ENCODE measurements at places on chromosomes 6 and 20.

GRCh38 chr6:132464538-132465256, 48.2 kb downstream of the STX7 start:
- no peak for DNase-seq

DNA sequence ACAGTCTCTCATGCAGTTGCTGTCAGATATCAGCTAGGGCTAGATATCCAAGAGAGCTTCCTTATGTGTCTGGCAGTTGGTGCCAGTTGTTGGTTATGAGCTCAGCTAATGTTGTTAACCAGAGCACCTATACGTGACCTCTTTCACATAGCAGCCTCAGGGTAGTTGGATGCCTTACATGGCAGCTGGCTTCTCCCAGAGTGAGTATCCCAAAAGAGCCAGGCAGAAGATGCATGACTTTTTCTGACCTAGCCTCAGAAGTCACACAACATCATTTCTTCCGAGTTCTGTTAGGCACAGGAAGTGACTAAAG, 175.7 kb downstream of the VEGFA start:
- DNase-seq, result no peak

GRCh38 chr6:63349401-63349800, 29.6 kb upstream of the LGSN start:
- DNase-seq, result no peak

DNA sequence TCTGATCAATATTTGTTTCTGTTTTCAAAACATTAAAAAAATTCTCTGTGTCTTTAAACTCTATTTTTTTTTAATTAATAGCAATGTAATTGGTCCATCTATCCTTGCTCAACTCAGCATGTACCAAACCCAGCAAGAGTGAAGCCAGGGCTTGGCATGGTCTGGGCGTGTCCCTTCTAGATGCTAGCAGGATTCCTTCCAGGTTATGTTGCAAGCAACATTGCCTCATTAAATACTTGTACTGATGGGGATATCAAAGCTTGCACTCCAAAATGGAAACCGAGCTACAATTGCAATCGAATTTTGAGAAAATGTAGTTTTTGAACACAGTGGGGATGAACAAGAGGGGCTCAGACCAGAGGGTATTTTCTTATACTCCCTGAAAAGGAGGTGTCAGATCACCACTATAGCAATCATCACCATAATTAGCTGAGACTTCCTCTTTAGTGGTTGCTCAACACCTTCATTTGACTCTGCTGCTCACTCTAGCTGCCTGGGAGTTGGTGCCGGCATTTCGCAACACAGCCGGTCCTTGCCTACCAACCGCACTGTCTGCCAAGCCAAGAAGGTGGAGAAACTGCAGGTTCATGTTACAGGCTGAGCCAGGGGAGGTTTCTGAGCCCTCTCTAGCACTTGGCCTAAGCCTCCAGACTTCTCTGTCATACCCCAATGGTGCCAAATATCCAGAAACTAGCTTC, 67.8 kb upstream of the RALGAPA2 start:
- DNase-seq, result no peak

GRCh38 chr6:129699659-129700058, 10.3 kb downstream of the ARHGAP18 start:
- DNase-seq, result no peak

DNA sequence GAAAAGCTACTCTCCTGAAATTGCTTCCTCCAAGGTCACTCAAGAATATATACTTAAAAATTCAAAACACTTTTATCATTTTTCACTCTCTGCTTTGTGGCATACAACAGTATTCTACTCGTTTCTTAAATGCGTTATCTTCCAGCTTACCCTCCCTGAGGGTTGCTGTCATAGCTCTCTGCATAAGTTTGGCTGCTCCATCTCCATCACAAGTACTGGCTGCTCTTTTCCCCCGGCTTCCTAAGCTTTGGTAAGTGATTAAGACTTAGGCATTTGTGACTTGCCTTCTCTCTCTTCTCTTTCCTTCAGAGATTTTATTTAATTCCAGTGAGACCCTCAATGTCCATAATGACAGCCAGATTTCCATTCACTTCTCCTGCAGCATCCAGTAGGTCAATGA, 128.3 kb downstream of the NKAIN2 start:
- DNase-seq, result no peak

DNA sequence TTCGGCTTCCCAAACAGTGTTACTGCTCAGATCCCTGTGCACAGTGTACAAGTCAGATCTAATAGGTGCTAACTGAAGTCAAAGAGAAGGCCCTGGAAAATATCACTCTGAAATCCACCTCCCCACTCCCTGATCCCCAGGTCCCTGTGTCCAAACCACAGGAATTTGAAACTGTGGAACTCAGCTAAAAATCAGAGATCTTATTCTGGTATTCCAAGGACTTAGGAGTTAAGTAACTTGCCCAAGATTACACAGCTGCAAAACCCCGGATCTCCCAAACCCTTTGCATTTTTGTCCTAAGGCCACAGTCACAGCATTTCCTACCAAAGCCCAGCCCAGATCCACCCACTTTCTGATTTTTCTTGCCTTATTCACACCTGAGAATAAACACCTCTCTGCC, 32.3 kb upstream of the SLC23A2 start:
- DNase-seq, result no peak

GRCh38 chr20:21101932-21102575, 4.1 kb downstream of the LINC00237 start:
- peak; percentile 24 for DNase-seq

DNA sequence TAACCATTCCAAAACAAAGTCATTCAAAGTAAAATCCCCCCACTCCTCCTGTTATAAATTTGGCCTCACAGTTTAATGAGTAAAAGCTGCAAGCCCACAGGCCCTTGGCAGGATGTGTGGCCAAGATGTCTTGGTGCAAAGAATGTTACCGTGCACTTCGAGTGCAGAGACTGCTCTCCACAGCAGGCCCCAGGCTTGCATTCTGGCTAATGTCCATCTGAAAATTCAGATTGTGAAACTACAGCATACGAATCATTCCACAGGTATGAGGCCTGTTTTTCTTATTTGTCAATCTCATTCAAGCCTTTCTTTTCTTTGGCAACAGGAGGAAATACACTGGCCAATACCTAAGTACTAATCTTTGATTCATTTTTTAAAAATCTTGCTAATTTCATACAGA, 7.1 kb downstream of the RPS6KA2 start:
- DNase-seq, result no peak

- DNase-seq, result no peak
These were observed 51.7 kb downstream of the MOCS1 start for GRCh38 chr6:39882531-39882899.

- DNase-seq, result no peak
These were observed 49.4 kb upstream of the CARMIL1 start for GRCh38 chr6:25229671-25230321.

- DNase-seq, result no peak
These were observed 109.9 kb downstream of the CD2AP start for GRCh38 chr6:47587493-47587892.

- no peak for DNase-seq
These were observed 81.9 kb downstream of the LRFN2 start for GRCh38 chr6:40505191-40505810.

GRCh38 chr20:51386586-51386985, 155.9 kb downstream of the NFATC2 start:
- DNase-seq, result no peak

DNA sequence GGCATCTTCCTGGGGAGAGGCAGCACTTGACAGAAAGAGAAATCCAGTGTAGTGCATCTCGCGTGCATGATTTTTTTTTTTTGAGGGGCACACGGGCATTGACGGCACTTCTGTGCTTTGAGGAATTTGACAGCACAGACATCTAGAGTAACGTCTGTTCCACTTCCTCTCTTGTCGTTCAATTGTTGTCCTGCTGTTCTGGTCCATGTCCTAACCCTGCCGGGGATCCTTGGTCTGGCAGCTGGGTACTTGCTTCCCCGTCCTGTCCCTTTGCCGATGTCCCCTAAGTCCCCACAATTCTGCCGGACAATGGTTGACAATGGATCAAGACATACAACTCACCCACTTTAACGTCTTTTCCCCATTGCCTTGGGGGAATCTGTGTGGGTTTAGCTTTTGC, 46.0 kb upstream of the NAA20 start:
- DNase-seq, result no peak

DNA sequence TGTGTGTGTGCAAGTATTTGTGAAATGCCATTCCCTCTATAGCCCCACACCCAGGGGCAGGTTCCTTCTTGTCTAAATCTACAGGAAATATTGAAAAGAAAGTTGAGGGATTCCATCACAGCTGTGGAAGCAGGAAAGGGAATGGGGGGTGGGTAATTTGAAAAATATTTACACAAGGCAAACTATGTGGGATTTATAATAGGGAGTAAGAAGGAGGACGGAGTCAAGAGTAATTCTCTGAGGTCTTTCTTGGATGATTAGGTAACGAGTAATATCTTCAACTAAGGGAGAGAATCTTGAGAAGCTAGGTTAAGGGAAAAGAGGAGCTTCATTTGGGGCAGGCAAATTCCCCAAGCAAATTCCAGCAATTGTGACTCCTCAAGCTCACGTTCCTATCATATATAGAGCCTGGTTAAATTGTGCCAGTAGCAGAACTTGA, 113.5 kb upstream of the SGK1 start:
- no peak for DNase-seq

GRCh38 chr6:15682965-15683822, 20.4 kb upstream of the DTNBP1 start:
- no peak for DNase-seq

DNA sequence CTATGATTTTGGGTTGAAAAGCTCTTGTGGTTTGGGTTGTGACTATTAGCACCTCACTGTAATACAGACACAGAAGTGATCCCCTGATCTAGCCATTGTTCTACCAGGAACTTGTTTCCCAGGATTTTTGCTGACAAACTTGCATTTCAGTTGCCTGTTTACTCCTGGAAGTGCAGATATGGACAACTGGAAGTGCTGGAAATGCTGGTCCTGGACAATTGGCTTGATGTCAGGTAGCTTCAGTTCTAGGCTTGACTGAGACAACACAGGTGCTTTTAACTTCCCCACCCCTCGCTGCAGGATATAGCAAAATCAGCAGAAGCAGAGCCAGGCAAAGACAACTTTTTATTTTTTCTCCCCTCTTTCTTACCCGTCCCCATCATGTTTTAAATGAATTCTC, 27.1 kb upstream of the FBXO30 start:
- DNase-seq, result no peak

DNA sequence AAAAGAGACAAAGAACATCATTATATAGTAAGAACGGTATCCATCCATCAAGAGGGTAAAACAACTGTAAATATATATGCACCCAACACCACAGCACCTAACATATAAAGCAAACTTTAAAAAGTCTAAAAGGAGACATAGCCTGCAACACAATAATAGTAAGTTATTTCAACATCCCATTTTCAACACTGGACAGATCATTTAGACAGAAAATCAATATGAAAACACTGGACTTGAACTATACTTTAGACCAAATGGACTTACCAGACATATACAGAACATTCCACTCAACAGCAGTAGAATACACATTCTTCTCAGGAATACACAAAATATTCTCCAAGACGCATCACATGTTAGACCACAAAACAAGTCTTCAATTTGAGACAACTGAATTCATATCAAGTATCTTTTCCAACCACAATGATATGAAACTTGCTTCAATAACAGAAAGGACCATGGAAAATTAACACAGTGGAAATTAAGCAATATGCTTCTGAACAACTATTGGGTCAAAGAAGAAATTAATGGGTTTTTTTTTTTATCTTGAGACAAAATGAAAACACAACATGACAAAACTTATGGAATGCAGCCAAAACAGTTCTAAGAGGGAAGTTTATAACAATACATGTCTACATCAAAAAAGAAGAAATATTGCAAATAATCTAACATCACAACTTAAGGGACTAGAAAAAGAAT, 23.9 kb upstream of the ASF1A start:
- DNase-seq, result no peak

- DNase-seq, result no peak
These were observed 84.2 kb upstream of the BHLHE23 start for GRCh38 chr20:63090682-63091571.

GRCh38 chr6:8435845-8436168, 462 bp upstream of the SLC35B3 start:
- DNase-seq, result no peak

DNA sequence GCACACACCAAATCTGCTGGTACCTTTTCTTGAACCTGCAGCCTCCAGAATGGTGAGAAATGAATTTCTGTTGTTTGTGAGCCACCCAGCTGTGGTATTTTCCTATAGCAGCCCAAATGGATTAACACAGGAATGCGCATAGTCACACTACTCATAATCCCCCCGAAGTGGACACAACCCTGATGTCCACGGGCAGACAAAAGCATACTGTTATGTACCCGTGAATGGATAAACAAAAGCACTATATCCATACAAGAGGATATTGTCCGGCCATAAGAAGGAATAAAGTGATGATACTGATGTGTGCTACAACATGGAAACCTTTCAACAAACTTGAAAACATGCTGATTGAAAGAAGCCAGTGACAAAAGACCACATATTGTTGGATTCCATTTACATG, 25.1 kb upstream of the RPP40 start:
- no peak for DNase-seq

- no peak for DNase-seq
These were observed 12.7 kb downstream of the STK35 start for GRCh38 chr20:2114127-2114959.

DNA sequence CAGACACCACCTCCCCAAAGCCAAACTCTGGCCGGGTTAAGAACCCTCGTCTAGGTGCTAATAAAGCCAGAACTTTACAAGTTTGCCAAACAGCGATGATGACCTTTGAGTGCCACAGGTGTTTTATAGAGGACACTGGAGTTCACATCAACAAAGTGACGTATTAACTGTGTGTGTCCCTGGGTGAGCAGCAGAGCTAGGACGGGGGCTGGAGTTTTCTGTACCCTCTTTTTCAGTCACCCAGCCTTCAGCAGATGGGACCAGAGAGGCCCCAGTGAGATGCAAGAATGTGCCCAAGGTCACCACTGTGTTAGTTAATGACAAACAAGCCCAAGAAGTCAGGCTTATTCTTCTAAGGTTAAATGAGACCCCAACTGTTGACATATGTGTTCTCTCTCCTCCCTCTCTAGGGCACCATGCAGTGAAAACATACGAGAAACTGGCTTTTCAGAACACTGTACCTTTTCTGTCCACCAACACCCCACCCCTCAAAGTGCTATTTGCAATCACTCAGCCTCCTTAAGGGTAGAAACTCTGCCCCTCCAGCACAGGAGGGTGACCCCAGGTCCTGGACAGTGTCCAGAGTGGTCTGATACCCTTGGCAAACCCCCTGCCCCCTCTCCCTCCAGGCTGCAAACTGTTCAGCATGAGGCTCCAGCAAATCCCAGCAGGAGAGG, 5.2 kb downstream of the SDC4 start:
- DNase-seq, result no peak

GRCh38 chr20:35013421-35014411, 58.0 kb downstream of the MYH7B start:
- DNase-seq, result no peak

GRCh38 chr6:130322673-130323268, 43.0 kb upstream of the TMEM200A start:
- no peak for DNase-seq

- no peak for DNase-seq
These were observed 631.4 kb downstream of the CDH26 start for GRCh38 chr20:60589623-60590022.

Data from activated B cell treated with CpG ODN at 0.5 μM for 24 hours (primary cell).